Activated CD8-positive, alpha-beta memory T cell treated with anti-CD3 and anti-CD28 coated beads for 48 hours (primary cell): ENCODE measurements at places on chromosomes 5 and 9.

- no peak for DNase-seq
Observed at GRCh38 chr9:2958219-2958618, 114.3 kb upstream of the PUM3 start.

GRCh38 chr9:91047529-91047928, 245.9 kb downstream of the SYK start:
- DNase-seq, result no peak

GRCh38 chr5:39132792-39133191, 58.6 kb upstream of the RICTOR start:
- DNase-seq, result no peak

DNA sequence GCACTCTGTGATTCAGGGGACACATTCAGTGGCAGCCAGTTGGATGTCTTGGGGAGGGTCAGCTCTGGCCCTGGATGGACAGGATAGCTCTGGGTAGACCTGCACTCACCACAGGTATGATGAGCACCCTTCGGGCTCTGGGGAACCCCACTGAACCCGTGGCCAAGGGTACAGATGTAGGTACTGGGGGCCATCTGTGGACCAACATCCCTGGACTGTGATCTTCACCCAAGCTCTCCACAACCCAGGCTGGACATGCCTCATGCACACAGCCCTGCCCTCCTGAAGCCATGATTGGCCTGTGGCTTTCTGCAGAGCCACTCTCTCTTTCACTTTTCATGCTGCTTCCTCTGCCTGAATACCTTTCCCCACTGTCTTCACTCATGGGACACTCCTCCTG, 15.6 kb upstream of the ACSL6 start:
- no peak for DNase-seq

GRCh38 chr5:64963278-64963677, 194.5 kb downstream of the CWC27 start:
- DNase-seq, result no peak

DNA sequence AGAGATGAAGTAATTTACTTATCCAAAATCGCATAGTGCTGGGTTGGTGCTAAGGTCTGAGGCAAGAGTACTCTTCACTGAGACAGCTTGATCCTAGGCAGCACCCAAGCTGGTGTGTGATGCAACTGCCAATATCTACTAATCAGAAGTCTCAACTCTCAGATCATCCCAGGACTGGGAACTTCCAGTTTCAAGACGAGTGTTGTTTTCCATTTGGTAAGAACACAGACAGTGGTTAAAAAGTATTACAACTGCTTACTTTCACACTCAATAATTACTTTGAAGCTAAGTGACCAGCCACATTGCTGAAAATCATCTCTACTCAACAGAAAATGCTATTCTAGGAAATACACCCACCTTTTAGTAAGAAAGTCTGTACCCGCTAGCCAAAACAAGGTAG, 45.3 kb downstream of the FBXW11 start:
- DNase-seq, result no peak

DNA sequence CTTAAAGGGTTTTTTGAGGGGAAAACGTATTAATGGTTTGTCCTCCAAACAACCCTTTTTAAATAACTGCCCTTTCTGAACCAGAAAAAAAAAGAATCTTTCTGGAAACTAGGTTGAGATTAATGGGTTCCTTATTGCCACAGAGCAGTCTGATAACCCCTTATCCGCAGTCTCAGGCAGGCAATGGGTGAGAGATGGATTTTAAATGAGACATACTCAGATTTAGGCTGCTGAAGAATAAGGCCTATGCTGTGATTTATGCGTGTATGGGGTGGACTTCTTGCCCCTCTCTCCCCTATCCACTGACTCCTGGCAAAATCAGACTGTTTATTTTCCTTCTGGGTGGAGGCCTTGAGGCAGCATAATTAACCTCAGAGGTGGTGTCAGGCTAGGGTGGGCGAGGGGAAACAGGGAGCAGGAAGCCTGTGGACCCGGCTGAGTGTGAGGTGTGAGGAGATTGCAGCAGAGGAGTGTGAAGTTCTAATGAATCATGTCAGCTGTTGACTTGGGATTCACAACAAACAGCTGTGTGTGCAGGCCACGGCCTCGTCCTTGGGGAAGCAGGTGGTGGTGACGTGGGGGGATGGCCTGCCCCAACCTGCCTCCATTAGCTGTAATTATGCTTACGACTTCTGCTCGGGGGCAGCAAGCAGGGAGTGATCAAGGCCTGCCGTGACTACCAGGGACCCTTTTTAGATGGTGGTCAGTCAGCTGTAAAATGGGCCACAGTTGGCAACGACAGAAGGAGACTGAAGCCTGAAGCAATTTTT, 196.4 kb downstream of the SEMA6A start:
- no peak for DNase-seq

- DNase-seq, result no peak
Observed at GRCh38 chr9:98989036-98990000, 45.6 kb downstream of the COL15A1 start.

- DNase-seq, result no peak
Observed at GRCh38 chr5:138186002-138186447, 7.1 kb downstream of the KIF20A start.

DNA sequence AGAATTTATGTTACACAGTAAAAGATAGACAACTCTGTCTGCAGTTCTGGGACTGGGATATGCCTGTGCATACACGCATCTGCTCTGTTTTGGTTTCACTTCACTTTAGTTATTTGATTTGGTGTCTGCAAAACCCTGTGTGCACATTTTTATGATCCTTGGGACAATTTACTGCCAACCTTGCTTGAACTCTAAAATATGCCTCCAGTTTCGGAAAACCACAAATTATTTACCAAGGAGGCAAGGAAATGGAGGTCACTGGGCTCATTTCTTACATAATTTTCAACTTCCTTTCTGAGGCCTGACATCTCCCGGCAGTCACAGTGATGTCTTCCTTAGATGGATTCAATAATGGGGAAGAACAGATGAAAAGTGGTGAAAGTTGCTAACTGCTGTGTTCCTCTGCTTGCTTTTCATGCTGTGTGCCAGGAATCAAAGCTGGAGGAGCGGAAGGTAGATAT, 61.2 kb upstream of the TAF11L2 start:
- no peak for DNase-seq
